ENCODE measurements at places on chromosomes 4 and X.

DNA sequence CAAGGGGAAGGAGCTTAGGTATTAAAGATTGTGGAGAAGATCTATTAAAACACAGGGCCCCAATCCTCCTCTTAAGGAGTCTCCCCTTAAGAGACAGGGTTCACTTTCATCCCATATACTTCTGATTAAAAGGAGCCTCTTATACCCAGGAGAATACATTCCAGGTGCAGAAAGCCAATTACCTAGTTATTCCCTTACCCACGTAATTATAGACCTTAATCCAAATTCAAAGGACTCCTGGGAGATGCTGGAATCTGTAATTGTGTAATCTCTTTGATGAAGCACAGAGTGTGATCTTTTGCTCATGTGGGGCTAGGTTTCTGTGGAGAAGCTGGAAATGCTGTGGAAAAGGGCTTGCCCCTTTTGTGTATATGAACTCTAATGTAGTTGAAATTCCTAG, 1.4 kb upstream of the SEC24B start:
- no peak for DNase-seq

DNA sequence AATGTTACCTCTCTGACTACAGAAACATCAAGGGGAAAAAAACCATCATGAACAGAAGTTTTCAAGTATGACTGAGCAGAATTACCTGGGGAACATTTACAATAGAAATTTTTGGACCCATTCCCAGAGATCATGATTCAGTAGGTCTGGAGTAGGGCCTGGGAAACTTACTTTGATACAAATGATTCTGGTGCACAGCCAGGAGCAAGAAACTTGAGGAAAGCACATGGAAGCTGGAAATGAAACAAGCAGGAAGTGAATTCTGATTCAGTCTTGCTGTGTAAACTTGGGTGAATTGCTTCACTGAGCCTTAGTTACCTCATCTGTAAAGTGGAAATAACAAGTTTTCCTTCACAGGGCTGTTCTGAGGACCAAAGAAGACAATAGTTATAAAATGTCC, 192.5 kb upstream of the TAPT1 start:
- no peak for DNase-seq

GRCh38 chrX:48470110-48470832, at the start of gene SLC38A5:
Gene SLC38A5, minus strand, starts transcription at chrX:48470260. Its CDS starts 2,336 bp downstream, at chrX:48467924.
- DNase-seq: peak; percentile 73

GRCh38 chrX:27444093-27444908, 18.8 kb downstream of the PPP4R3C start:
- DNase-seq: no peak

- no peak for DNase-seq
Observed at GRCh38 chr4:112318239-112319142, 21.3 kb downstream of the ALPK1 start.

GRCh38 chr4:125762537-125762936, 447.8 kb downstream of the FAT4 start:
- DNase-seq: no peak

GRCh38 chrX:2767631-2768455, 16.0 kb downstream of the XG start:
- DNase-seq: no peak

- DNase-seq: no peak
Observed at GRCh38 chr4:34678431-34678830, 1565.9 kb downstream of the ARAP2 start.
